ENCODE measurements at places on chromosomes 12 and 14.

DNA sequence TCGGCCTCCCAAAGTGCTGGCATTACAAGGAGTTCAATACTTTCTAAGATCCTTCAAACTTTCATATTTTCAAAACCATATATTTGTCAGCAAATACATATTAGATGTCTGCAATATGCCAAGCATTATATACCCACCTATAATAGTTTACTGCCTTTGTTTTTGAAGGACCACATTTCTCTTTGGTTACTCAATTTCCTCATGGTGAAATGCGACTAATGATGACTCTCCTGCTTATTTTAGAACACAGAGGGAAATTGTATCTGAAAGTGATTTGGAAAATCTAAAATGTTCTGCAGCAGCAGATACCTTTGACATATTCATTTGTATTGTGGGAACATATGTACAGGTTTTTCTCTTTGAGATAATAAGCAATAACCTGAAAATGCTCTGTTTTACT lies 2.7 kb upstream of the CNTN1 start:
- no peak for DNase-seq

DNA sequence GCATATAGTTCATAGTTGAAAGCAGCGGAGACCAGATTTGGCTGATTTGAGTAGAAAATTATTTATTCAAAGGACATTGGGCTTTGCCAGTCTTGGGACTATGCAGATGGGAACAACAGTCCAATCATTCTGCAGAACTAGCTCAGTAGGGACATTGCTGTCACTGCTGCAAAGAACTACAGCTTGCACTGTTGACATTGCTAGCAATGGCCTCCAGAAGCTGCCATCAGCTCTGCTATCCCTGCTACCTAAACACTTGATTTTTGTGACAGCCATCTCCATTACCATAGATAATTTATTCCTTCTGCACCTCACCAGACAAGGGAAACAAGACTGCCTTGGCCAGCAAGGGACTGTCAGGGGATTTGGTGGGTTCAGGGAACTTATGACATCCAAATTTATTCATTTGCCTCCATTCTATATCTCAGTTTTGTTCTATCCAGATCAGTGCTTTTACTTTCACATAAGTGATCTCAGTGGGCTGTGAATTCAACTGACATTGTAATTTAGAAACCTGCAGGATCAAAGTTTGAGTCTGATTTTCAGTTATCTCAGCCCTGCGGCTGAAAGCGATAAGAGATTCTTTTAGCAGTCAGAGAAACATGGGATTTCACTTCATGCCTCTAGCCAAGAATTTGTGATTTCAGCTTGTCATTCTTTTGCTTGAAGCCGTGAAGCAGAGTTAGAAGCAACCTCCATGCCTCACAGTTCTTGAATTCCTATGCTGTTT lies 136.7 kb upstream of the FBXO33 start:
- DNase-seq = no peak

DNA sequence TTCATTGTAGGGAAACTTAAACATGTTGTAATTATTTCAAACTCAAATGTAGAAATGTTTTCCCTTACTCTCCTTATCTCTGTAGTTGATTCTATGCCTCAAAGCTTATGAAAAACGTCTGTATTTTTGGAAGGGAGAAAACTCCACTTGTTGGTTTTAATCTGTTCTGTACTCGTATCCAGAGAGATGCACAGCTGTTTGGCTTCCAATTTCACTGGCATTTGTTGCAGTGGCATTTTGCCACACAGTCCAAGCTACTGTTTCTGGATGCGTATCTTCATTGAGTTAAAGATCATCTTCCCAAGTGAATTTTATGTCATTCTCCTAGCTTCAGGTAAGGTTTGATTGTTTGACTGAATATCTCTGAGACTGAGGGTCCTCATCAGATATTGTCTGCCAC lies 481.4 kb downstream of the TRHDE start:
- no peak for DNase-seq

GRCh38 chr14:95733212-95733611 lies 19.3 kb upstream of the TCL1A start:
- DNase-seq = no peak

DNA sequence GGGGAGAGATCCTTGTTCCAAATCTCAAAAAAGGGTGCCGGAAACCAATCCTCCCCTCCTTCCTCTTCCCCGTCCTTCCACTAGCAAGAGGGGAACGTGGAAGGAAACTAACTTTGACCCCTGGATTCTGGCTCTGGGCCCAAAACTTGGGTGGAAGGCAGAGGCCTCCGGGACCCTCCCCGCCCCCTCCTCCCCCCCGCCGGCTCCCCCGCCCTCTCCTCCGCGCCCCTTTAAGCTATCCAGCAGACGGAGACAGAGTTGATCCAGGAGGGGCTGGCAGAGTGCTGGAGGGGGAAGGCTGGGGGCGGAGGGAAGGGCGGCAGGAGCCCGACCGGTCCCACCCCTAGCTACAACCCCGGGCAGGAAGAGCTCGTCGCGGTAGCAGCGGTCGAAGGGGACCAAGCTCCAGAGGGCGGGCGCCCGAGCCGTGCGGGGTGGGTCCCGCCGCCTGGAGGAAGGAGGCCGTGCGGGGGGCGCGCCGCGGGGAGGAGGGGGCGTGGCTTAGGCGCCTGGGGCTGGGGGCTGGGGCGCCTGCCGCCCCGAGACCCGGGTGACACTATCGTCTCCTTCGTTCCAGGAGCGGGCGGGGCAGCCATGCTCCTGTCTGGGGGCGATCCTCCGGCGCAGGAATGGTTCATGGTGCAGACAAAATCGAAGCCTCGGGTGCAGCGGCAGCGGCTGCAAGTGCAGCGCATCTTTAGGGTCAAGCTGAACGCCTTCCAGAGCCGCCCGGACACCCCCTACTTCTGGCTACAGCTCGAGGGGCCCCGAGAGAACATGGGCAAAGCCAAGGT lies at the start of gene NYNRIN:
Gene NYNRIN (plus strand): TSS at position 351 of the 794 bp plus-strand sequence. CDS start 244 bp downstream, at position 595.
- no peak for DNase-seq

GRCh38 chr12:109109746-109110350 lies 6.5 kb upstream of the ACACB start:
- DNase-seq = no peak

DNA sequence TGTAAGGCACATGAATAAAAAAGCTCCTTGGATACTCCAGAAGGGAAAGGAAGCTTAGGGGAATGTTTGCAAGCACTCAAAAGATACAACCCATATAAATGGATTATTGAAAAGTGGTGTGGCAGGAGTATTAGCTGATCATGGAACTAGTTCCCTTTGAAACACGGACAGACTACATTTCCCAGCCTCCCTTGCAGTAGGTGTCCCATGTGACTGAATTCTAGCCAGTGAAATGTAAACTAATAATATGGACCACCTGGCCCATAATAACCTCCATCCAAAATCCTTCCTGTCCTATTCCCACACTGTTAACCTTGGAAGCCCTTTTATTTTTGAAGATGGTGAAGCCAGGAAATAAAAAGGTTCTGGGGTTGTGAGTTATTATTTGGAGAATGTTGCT lies 242.3 kb downstream of the SUDS3 start:
- no peak for DNase-seq

DNA sequence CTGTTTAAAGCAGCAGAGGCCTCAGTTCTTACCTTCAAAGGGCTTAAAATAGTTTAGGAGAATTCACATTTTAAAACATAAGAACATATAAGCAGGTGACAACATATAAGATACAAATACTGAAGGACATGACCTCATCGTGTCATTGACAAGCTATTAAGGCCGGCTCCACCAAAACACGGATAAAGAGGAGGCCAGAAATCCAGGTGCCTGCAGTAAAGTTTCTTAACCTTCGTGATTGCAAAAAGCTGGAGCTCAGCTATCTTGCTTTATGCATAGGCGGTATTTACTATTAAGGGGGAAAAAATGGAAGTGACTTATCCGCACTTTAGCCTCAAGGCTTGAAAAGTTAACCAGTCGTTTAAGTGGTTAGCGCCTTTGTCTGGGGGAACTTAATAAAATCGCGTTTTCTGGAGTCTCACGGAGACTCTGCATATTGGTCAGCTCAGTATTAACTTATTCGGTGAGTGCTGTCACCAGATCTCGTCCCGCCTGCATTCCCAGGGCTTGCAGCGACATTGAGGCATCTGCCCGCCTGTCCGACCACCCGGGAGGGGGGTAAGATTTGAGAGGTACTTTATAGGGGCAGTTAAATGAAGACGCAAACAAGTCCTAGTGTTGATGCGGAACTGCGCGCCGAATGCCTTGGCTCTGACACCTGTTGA lies 1.1 kb upstream of the SP1 start:
- no peak for DNase-seq

DNA sequence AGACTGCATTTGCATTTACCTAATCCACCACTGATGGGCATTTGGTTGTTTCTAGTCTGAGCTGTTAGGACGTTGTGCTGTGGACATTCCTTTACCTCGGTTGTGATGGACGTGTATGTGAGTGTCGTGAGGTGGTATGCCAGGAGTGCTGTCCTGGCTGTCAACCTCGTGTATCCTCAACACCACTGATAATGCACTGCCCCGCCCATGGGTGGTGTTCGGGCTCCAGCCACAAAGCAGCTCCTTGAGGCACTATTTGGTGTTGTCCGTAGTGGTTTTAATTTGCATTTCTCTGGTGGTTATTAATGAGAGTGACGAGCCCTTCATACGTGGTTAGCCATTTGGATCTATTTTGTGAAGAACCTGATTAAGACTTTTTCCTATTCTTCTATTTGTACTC lies 87.6 kb downstream of the PPP2R5C start:
- DNase-seq = no peak

- no peak for DNase-seq
Measured at GRCh38 chr12:121004253-121004815, 12.0 kb downstream of the C12orf43 start.

- DNase-seq = no peak
Measured at GRCh38 chr12:19165451-19165850, 35.9 kb downstream of the PLEKHA5 start.

DNA sequence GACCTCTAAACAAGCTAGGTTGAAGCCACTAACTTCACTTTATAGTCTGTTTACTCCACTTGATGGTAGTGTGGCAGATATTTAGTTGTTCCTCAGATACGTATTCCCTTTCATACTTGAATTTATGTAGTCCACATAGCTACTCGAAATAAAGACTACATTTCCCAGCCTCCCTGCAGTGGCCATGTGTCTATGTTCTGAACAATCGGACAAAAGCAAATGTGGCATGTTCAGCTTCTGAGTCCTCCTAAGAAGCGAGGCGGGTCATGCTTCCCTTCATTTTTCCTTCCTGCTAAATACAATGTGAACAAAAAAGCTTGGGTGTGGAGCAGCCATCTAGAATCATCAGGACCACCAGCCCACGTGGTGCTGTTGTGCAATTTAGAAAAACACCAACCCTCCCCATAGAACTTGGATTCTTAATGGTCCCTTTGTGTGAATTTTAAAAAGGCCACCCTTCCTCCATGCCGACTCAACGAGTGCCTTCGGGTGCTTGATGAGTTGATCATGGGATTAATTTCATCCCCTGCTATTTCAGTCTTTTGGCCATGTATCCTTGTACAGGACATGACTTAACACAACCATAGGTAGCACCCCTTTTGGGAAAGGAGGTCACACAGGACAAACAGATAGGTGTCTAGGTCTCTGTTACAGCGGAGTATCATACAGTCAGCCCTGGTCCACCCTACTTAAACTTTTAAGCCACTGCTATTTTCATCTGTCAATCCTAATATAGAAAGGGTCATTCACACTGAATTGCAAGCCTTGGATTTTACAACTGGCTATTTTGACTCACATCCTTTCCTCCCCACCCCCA lies 60.7 kb downstream of the ZFC3H1 start:
- DNase-seq = no peak

All from stimulated activated CD8-positive, alpha-beta memory T cell treated with anti-CD3 and anti-CD28 coated beads, Interleukin-7, amount 100 ng/mL, for 1 hour (primary cell).